CD4-positive, alpha-beta T cell treated with Interleukin-1 beta for 1 hour (primary cell): ENCODE measurements at places on chromosomes 5 and 9.

DNA sequence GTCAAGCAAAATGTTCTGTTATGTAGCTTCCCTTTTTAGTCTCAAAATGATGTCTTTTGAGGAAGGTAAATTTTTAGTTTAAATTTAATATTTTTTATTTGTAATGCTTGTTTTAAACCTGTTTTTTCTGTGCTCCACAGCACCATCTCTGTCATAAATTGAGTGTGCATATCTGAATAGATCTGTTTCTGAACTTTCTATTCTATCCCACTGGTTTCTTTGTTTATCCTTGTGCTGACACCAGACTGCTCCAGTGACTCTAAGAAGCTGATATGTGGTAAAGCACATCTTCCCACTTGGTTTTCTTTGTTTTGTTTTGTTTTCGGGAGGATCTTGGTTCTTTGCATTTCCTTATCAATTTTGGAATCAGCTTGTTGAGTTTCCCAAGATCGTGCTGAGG, 7.1 kb upstream of the RNF145 start:
- DNase-seq, result no peak

DNA sequence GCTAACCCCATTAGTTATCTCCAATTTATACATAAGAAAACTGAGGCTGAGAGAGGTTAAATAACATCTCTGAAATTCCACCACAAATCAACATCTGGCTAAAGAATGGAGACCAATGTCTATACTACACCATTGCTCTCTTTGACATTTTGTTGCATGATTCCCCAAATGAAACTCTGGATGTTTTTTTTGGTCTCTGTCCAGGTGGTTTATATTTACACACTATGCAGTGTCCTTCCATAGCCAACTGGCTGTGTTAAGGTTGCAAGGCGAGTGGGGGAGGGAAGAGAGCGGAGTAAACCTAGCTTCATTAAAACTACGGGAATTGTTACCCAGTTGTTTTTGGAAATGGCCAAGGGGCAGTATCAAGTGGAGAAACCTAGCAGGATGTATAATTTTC, 67.2 kb downstream of the KIF4B start:
- DNase-seq, result no peak

- DNase-seq, result no peak
Observed at GRCh38 chr9:94679587-94679986, 40.3 kb upstream of the FBP1 start.

- no peak for DNase-seq
Observed at GRCh38 chr9:27359763-27360162, 62.8 kb upstream of the EQTN start.

DNA sequence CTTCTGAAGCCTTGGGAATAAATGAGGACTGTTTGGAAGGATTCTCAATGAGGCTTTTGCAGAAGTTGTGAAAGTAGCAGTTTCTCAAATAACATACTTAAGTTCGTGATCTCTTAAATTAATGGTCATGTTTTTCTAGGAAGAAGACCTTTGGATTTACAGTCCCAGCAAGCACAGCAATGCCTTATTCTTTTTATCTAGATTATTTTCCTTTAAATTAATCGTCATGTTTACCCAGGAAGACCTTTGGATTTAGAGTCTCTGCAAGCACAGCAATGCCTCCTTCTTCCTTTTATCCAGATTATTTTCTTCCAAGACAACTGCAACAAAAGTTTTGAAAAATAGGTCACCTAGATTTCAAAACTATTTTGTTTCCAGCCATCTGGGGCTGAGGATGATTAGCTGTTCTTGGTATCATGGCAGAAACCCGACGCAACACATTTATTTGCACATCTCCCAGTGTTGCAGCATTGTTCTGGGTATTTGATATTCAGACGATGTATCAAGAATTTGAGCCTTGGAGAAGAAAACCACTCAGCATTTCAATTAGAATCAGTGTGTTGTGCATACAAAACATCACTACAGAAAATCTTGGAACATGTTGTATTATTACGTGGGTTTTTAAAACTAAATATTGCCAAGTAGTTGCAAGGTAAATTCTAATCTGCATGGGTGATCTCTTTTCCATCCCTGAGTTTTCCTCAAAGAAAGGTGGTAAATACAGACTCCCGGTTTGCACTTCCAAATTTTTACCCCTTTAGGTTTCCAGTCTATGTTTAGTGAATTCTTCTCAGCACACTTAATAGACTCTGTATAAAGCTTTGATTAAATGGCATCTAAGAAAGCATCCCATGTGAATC, 50.9 kb downstream of the JAKMIP2 start:
- no peak for DNase-seq

GRCh38 chr5:172795318-172795977, 24.5 kb upstream of the DUSP1 start:
- no peak for DNase-seq

GRCh38 chr5:91670563-91670962, 287.4 kb upstream of the ARRDC3 start:
- DNase-seq, result no peak

DNA sequence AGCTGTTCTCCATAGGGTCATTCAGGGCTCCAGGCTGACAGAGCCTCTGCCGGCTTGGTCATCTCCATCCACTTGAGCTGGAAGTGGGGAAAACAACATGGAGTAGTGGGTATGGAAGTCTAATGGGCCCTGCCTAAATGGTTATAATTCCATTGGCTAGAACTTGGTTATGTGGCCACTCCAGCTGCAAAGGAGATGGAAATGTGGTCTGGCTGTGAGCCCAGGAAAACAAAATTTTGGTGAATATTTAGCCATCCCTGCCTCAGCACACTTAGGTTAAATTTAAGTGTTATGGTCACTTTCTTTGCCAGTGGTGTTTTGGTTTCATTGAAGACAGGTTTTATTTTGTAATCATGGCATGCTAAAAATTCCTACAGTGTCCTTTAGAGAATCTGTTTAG, 112.3 kb downstream of the SMARCA2 start:
- DNase-seq, result no peak

GRCh38 chr9:137299938-137300337, 2.1 kb downstream of the NRARP start:
- no peak for DNase-seq

GRCh38 chr5:95921501-95921900, 40.1 kb downstream of the ELL2 start:
- no peak for DNase-seq

GRCh38 chr5:33369485-33370465, 71.0 kb upstream of the TARS1 start:
- DNase-seq, result no peak

DNA sequence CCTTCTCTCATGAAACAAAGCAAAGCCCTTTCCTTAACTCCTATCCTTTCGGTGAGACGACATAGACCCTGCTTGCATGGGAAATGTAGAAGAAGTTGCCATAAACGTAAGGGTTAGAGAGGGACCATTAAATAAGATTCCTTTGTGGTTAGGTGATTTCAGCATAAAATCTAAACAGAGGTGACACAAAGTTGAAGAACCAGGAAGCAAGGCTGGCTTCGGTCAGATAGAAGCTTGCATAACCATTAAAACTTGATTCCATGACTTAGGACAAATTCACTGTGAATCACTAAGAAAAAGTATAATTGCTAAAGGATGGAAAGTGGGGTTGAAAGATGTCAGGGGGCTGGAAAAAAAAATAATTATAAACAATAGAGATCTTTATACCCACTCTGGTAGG, 30.9 kb upstream of the ABLIM3 start:
- DNase-seq, result no peak

DNA sequence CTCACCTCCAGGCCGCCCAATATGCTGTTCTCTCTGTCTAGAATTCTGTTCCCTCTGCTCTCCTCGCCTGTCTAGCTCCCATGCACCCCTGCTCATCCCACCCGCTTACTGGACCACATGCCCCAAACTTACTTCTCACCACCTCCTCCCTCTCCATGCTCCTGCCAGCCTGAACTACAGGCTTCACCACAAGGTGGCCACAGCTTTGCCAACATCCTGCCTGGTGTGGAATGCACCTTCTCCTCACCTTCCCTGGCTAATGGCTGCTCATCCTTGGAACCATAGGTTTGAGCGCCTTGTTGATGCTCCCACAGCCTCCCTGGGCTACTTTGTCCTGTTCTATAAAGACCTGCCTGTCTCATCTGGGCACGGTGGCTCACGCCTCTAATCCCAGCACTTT, 9.6 kb downstream of the LAMC3 start:
- no peak for DNase-seq

DNA sequence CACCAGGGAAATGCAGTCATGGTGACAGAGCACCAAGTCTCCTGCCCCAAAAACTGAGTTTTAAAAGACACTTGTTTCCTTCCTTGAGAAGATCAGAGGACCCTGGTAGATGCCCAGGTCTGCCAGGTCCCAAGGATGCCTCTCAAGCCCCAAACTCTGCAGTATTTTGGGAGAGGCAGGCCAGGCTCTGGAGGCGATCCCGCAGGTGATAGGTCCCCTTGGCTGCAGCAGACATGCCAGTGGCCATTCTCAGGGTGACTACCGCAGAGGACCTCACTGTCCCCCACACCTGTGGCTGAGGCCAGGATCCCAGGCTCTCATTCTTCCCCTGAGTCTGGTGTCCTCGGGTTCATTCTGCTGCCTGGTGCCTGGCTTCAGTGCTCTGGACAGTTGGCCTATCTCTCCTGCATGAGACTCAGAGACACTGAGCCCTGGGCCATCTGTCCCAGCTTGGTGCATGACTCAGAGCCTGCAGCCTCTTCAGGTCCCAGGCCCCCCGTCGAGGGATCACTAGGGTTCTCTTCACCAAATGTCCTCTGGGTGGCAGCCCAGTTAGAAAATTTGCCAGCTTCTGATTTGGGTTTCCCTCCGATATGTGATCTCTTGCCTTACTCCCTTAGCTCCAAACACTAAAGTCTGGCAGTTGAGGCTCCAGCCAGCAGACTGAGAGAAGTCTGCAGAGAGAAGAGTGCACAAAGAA, 59.7 kb upstream of the GARNL3 start:
- no peak for DNase-seq

DNA sequence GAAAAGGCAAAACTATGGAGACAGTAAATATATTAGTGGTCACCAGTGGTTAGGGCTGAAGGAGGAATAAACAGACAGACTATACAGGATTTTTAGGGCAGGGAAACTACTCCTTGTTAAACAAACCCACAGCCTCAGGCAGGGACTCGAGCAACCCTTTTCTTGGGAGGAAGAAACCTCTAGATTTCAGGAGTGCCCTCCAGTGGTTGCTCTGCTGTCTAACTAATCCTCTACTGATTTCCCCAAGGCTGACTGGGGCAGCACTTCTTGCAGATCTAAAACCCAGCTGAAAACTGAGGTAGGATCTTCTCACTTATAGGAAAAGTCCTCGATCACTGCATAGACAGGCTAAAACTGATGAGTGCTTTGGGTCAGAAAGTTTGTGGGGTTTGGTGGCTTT, 176.8 kb downstream of the ISOC1 start:
- DNase-seq, result no peak

DNA sequence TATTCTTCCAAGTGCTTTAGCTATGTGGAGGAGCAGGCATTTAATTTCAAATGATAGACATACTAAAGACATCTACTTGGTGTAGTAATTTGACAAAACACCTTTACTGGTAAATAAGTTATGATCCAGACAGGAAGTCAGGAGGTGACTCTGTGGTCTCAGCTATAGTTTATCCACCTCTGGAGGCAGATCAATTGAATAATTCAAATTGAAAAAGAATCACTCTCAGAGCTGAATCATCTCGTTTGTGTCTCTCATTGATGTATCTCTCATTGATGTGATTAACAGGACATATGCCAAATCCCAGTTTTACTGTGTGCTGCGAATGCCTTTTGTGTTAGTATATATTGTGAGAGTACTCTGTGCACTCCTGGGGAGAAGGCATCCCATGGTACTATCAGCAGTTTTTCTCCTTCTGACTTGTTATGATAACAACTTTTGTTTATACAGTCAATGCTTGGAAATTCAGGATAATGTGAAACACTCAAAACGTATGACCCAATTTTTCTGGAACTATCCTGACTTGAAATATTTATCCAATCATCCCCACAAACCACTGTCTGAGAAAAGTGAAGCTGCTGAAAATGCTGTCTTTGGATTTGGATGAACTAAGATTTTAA, 48.5 kb upstream of the DAB2 start:
- DNase-seq, result no peak

- DNase-seq, result no peak
Observed at GRCh38 chr9:128764361-128764760, 7.4 kb downstream of the ZER1 start.

GRCh38 chr9:81687521-81688261, 1.7 kb downstream of the TLE1 start:
- DNase-seq, result no peak

GRCh38 chr5:60387051-60387440, 312.9 kb downstream of the DEPDC1B start:
- no peak for DNase-seq
